ENCODE measurements at places on chromosomes 7 and 10.

DNA sequence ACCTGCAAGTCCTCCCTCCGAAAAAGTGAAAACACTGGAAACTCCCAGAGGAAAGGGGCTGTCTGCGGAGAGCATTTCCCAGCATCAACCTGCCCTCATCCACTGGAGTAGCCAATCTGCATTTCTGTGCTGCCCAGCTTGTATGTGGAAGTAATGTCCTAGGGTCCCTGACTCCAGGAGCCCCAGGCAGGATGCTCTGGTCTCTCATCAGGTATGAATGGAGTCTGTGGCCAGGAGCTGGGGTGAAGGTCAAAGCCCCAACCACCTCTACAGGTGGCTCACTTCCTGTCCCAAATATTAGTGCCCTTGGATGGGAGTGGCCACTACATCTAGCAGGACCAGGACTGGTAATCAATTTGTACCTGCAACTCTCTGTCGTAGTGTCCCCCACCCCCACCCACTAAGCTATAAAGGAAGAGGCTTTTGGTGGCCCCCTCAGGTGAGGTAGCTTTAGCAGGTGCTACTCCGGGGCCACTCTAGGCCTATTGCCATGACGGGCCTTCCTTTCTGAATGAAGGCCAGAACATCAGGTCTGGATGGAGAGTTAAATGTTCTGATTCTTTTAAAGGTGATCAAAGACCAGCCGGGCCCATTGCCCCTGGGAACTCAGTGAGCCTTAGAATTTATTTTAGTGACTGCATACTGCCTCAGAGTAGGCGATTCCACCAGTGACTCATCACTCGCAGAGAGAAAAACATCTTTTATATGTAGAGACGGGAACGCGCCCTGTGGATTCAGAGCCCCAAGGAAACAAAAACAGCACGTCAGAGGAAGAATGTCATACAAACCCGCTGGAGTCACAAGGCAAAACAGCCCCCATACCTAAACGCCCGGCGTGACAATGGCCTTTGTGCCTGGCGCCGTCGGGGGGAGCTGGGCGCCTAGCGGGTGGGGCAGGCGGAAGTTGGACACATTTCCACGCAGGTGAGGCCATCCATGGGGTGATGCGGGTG is 13.0 kb downstream of the EN2 start:
- DNase-seq, result no peak

GRCh38 chr10:5736591-5736990 is 52.0 kb downstream of the TASOR2 start:
- DNase-seq, result no peak

DNA sequence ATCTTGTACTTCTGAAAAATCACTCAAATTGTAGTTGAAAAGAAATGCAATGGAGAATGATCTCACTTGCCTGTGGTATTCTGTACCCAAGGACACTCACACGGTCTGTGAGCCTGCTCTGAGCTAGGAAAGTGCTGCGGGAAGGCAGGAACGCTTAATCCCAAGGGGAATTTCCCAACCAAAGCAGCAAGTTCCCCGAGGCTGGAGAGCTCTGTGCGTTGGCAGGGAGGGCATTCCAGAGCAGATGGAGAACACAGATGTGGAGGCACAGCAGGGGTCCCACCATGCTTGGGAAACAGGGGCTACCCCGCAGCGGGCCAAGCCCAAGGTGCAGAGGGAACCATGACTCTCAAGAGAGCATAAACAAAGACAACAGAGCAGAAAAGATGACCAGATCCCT is 13.6 kb downstream of the SVIL start:
- DNase-seq, result no peak

DNA sequence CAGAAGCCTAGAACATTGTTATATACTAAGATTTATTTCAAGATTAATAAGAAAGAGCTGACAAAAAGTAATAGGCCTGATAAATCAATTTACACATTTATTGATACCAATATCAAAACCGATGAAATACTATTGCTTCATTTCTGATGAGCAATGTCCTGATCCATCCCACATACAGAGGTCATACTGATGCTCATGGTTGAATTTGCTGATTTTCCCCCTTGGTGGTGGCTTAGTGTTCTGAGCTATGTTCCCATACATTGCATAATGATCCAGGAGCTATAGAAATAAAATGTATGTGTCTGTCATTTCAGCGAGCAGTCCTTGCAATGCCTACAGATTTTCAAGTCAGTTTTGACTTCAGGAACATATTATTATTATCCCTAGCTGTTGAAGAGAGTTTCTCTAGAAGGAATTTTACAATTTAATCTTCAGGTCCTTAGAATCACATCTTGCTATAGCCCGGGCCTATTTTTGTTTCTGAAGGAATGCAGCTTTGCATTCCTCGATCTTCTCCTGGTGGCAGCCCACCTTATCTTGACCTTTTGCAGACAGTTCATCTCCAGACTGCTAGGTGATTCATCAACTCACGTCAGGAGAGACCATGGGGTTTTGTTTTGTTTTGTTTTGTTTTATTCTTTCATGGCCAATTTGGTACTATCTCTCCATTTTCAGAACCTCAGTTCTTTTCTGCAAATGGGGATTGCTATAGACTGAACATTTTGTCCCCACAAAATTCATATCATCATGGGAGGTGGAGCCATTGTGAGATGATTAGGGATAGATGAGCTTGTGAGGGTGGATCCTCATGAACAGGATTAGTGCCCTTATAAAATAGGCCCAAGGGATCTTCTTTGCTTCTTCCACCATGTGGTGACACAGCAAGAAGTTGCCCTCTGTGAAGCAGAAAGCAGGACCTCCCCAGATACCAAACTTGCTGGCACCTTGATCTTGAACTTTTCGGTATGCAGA is 465.6 kb upstream of the IGFBP3 start:
- DNase-seq, result no peak

- DNase-seq, result no peak
Measured at GRCh38 chr7:84651876-84652275, 457.3 kb upstream of the SEMA3A start.

- no peak for DNase-seq
Measured at GRCh38 chr10:102629661-102630614, 14.3 kb upstream of the TRIM8 start.

- no peak for DNase-seq
Measured at GRCh38 chr10:118624747-118625146, 29.3 kb upstream of the PRLHR start.

DNA sequence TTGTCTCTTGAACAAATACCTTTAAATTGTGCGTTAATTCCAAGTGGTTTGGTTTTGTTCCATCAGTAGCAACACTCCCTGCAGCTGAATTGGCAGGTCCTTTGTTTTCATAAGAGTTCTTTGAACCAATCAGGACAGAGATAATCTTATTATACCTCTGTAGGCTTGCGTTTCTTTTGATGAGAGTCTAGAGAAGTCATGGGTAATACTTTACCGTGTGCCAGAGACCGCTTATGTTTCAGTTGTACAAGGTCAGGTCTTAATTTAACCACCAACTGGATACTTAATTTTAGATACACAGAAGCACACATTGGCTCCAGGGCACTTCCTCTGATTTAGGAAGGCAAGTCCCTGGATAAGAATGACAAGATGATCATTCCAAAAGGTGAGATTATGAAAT is at the start of gene ASB15:
TSS of gene ASB15 (plus strand) at position 292 of the 400 bp plus-strand sequence. CDS start 12,682 bp downstream, outside the sequence.
- no peak for DNase-seq

DNA sequence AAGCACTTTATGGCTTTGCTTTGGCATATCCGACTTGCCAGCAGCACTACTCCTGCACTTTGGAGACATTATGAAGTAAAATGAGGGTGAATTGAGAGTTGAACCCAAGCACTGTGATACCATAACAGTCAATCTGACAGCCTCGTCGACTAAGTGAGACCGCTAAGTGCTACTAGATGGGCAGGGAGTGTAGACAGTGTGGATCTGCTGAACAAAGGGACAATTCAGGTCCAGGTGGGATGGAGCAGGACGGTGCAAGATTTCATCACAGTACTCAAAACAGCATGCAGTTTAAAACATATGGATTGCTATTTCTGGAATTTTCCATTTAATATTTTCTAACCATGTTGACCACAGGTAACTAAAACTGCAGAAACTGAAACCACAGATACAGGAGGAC is 20.8 kb upstream of the PRTFDC1 start:
- no peak for DNase-seq

- no peak for DNase-seq
Measured at GRCh38 chr7:45938626-45939302, 17.7 kb upstream of the IGFBP3 start.

- peak; percentile 32 for DNase-seq
Measured at GRCh38 chr7:7569081-7569527, 2.4 kb downstream of the MIOS start.

GRCh38 chr10:123796736-123797135 is 94.9 kb downstream of the CPXM2 start:
- no peak for DNase-seq

GRCh38 chr7:85565276-85565675 is 378.4 kb upstream of the SEMA3D start:
- DNase-seq, result no peak

DNA sequence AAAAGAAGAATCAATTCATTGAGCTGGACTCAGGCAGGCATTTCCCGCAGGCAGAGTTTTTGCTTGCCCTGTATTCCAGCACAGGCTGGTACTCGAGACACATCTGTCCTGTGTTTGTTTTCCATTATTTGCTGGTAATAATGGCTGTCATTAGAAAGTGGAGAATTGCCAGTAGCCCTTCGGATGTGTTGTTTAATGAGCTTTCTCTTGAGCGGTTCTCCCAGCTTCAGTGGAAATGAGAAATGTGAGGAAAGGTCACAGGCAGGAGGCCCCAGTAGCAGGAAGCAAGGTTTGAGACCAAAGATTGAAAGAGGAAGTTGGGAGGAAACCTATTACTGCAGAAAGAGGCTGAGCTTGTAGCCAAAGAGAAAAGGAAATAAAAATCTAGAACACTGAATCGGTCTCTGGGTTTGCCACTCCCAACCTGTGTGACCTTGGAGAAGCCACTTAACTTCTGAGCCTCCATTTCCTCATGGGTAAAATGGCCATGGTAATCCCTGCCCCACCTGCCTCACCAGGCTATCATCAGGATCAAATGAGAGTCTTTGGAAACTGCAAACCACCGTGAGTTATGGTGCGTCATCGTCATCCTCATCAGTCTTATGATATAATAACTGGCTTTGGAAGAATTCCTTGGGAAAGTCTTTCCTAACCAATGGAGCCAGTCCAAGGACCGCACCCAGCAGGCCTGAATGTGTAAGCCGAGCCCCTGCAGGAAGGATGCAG is 67.7 kb downstream of the TACR2 start:
- DNase-seq, result no peak

- DNase-seq, result no peak
Measured at GRCh38 chr7:22675917-22676343, 51.1 kb upstream of the IL6 start.

DNA sequence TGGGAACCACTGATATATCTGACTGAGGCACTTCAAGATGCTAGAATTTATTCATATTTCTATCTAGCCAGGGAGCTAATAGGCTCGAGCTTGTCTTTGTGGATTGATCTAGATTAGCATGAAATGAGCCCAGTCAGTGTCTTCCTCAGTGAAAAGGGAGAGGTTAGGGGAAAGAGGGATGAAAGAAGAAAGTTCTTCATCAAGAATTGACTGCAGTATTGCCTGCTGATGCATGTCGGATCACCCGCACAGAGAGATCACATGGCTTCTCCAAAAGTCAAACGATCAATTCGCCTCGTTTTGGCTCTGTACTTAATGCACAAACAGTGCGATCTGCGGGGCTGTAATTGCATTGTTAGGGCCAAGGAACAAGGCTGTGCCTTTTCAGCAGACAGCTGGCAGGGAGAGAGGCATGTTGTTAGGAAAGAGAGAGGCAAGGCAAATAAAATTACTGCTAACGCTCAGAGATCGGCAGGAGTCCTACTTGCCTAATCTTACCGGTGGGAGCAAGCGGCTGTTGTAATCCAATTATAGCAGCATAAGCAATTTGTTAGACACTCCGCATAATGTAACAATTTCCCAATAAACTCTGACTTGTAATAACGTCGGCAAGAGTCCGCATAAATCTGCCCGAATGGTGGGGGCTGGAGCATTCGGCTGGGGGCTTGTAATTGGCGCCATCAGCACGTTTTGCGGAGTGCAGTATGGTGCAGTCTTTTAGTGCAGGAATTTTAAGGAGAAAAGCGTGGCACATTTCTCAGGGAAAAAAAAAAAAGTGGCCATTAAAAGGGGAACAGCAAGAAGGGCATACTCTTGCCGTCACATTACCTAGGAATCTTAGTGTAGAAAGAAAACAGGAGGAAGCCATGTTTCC is 102.1 kb downstream of the POLL start:
- DNase-seq, result no peak

DNA sequence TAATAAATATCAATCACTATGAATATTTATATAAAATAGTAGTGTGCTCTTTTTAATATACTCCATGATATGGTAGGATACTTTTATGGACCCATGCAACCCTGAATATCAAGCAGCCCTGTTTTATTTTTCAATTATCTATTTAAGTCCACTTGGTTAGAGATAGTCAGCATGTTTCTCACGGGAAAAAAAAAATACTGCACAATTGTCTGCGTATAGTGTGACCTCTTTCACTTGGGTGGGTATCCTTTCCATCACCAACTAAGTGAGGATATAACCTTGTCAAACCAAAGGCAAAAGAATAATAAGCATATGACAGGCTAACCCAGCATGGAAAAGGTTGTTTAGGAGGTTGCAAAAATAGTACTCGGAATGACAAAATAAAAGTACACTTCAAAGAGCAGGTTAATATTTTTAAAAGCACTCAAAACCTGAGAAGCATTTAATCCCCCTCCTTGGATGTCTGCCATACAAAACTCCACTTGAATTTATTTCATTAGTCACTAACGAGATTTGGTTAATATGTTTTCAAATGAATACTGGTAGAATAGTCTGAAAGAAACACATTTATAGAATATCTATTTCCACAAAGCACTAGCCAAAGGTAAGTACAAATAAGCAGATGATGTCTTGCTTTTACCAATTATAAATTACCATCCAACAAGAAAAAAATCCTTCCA is 76.5 kb downstream of the IMMP2L start:
- no peak for DNase-seq

- DNase-seq, result no peak
Measured at GRCh38 chr7:156043416-156044178, 231.3 kb upstream of the SHH start.

DNA sequence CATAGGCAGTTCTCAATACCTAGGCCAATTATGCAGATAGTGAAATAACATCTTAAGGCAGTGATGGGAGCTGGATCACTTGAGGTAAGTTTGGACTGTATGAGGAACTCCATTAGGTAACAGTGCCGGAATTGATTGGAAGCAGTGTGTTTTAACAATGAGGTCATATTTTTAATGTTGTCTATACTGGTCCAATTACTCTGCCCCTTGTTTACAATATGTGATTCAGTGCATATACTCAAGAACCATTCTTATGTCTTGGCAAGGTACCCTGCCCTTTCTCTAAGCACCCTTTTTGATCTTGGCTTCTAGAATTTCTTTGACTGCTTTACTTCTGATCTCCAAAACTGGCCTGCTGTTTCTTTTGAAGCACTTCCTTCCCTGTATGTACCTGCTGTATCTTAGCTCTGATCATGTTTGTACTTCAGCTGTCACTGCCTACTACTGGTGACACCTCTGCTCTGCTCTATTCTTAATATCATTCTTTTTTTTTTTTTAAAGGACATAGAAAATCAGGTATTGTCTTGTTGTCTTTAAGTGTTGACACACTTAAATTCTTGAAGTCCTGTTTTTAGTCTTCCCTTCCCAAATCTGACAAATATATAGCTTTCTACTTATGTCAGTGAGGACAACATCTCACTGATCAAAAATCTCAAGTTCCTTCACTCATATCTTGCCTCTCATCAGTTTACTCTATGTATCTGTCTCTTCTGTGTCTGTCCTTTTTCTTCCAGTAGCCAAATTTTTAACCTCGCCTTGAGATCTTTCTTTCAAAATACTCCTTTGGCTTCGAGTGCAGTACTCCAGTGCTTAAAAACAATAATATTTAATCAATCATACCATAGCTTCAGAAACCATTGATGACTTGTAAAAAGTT is 46.4 kb upstream of the RPA3 start:
- peak; percentile 76 for DNase-seq
